ENCODE measurements at places on chromosomes 6 and 20.

GRCh38 chr6:38020593-38020992, 201.1 kb downstream of the ZFAND3 start:
- peak; percentile 41 for DNase-seq

DNA sequence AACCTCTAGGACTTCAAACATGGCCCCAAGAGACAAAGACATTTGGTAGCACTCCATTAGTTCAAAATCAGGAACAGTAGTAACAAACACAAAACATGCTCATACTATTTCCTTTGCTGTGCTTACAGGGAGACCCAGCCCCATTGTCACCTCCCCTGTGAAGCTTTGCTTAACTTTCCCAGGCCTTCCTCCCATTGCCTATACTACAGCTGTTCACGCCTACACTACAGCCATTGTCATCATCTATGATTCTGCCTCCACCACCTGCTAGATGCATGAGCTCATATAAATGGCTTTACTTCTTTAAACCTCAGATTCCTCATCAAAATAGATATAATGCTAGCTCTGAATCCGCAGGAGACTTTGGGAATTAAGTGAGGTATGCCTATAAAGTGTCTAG, 8.7 kb downstream of the PHACTR1 start:
- no peak for DNase-seq

DNA sequence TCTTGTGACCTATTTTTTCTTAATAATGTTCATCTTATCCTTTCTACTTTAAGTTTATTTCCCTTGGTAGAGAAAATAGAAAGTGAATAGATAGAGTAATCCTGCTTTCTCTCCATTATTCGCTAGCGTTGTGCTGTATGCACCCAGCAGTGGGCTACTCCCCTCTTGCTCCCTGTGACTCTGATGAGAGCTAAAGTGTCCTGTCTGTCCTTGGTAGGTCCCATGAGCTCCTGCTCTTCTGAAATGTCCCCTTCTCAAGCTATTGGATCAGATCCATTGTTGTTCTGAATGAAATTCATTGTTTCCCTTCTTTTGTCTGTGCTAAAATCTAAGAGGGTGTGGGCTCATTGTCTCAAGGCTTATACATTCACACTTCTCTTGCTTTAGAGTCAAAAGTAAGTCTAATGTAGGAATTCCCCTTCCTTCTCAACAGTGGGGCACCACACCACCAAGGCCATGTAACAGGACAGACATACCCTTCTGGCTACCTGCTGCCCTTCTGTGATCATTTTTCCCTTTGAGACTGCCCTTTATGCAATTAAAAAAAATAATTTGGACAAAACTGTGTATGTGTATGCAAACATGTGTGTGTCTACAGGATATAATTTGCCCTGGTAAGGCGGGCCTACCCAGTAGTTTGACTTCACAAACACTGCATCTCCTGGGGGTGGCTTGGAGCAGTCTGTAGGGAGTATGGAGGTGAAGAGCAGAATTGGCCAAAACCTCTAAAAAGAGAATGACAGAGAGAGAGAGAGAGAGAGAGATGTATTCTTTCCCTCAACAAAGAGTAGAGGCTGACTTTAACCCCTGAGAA, 167.0 kb upstream of the MYLIP start:
- DNase-seq, result no peak

- DNase-seq, result no peak
Observed at GRCh38 chr20:55919319-55919718, 86.0 kb downstream of the CBLN4 start.

DNA sequence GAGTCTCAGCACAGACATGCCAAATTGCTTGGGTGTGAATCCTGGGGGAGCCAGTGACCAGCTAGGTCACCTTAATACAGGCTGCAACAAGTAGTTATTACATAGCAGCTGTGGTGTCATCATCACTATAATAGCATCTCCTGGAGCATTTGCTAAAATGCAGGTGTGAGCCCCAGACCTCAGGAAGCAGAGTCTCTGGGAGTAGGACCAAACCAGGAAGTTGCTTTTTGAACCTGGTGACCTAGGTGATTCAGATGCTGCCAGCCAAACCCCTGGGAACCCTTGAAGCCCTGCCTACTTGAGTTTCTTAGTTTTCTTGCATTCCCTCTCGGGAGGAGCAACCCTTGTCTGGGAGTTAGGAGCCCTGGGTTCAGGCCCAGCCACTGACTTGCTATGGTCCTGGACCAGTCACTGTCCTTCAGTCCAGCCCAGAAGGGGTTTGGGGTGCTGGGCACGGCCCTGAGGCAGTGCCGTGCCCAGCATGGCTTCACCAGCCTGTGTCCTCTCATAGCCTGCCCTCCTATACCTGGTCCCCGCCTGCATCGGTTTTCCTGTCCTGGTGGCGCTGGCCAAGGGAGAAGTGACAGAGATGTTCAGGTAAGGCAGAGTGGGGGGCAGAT, 39.3 kb upstream of the ID1 start:
- DNase-seq, result no peak

GRCh38 chr6:2973676-2974075, 2.3 kb upstream of the SERPINB6 start:
- DNase-seq, result no peak

- no peak for DNase-seq
Observed at GRCh38 chr6:166933396-166933795, 23.0 kb downstream of the RNASET2 start.

DNA sequence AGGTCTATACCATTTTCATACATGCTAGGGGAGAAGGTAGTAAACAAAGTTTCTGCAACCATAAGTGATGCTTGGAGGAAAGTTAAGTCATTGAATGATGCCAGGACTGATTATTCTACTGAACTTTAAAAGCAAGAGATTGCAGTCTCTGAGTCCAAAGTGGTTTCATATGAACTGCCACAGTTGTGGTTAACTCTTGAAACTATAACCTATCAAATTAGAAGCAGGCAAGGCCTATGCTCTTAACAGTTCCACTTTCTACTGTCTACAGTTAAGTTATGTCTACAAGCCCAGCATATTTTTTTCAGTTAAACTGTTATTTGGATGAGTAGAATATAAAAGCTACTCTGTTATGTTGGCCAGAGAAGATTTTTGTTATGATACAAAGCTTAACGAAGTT, 326.5 kb upstream of the RUNX2 start:
- DNase-seq, result no peak

DNA sequence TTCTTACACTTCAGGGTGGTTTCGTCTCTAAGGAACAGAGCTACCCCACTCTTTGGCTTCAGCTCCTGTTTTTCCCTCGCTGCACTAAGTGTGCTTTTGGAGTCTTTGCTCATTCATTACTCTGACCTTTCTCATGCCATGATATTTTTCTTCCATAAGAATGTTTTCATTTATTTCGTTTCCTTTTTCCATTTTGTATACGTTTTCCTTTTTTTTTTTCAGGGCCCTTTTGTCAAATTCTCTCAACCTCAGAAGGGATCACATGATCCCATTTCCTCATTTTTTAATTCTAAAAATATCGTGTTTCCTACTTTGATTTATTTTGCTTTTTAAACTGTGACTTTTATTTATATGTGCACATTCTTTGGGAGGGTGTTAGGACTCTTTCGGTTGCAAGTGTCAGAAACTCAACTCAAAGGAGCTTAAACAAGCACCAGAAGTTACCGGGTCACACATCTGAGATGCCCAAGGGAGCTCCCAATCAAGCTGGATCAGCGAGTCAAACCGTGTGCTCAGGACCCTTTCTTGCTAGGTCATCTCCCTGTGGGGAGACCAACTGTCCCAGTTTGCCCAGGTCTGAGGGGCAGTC, 40.6 kb downstream of the GCNT2 start:
- DNase-seq, result no peak

DNA sequence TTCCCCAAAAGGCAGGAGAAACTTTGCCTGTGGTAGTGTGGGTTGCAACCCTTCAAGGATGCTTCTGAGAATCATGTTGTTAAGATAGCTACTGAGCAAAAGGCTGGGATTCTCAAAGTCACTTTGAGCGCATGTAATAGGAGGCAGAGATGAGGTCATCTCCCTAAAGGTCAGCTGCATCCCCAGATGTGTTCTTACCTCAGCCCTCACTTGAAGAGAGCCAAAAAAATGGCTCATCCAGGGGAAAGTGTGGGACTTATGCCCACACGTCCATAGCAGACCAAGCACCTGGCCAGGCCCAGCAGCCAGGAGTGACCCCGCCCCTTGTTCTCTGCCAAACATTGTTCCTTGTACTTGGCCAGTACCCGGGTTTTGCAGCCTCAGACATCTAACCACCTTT, 187.0 kb upstream of the BMP2 start:
- no peak for DNase-seq

DNA sequence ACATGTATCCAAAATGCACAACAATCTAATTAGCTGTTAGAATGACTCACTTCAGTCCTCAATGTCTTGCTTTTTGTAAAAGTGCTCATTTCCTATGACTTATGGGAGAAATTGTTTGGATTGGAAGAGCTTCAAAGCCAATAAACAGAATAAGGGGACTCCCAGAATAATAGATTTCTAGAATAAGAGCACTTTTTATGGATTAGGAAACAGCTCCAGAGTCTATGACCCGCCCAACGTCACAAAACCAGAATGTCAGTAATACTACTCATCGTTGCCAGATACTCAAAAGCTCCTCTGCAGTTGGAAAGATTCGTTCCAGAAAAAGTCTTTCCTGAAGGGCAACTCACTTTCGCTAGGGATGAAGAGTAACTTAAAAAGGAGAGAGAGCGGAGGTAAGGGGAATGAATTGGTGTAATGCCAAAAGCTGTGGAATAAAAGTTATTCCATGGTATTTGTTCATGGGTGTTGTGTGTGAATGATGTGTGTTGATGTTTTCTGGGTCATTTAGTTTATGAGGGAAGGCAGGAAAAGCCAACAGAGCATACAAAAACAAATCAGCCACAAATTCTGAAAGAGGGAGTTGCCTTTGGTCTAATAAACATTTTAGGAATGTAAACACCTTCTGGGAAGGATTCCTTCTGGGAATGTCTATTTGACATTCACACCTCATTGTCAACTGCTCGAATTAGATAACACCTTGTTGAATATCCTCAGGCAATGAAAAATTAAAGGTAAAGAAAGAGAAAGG, 64.6 kb downstream of the SYNE1 start:
- DNase-seq, result no peak

- DNase-seq, result no peak
Observed at GRCh38 chr20:50584687-50585086, 74.5 kb downstream of the PTPN1 start.

DNA sequence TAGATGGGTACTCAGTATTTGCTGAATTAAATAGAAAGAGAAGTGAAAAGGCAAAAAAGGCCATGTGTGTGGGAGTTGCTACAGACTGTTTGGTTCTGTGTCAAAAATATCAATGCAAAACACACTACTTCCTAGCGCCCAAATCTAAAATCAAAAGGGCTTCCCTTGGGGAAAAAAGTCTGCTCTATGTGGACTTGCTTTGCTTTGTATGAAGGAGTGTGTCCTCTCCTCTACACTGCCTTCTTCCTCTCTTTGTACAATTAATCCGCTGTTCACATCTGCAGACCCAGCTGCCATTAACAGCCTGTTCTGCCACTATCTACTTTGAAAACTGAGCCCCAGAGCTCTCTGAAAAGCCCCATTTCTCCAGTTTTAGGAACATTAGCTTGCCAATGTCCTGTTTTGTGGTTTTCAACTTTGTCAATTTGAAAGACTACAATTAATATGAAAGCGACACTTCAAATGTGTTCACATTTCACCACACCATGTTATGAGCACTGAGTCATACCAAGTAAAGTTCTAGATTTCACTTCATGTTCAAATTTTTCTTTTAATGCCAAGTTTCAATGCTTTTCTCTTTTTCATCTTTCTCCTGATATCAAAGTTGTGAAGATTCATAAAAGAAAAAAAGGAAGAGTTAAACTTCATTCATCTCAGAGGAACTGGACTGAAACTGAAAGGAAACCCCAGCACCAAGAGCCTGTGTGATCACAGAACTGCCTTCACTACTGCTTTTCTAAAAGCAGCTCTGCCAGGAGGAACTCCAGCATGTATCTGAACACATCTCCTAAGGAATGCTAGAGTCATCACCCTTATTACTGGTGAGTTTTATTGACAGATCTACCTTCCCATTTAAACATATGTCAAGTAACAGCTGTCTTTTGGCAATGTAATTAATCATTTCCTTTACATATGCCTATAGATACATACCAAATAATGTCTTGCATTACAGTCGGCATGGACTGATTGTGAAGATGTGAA, 102.6 kb downstream of the KIF13A start:
- no peak for DNase-seq

GRCh38 chr6:4364711-4365110, 229.3 kb upstream of the ECI2 start:
- no peak for DNase-seq

DNA sequence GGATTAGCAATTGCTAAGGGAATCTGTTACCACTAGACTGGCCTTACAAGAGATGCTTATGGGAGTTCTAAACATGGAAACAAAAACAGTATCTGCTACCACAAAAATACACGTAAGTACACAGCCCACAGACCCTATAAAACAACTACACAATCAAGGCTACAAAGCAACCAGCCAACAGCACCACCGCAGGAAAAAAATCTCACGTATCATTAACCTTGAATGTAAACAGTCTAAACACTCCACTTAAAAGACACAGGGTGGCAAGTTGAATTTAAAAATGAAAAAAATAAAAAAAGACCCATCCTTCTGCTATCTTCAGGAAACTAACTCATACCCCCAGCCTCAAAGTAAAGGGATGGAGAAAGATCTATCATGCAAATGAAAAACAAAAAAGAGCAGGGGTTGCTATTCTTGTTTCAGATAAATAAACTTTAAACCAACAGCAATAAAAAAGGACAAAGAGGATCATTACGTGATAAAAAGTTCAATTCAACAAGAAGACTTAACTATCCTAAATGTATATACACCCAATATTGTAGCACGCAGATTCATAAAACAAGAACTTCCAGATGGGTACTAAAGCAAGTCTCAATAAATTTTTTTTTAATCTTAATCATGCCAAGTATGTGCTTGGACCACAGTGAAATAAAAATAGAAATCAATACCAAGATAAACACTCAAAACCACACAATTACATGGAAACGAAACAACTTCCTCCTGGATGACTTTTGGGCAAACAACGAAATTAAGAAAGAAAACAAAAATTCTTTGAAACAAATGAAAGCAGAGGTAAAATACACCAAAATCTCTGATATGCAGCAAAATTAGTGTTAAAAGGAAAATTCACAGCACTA, 52.3 kb downstream of the RNGTT start:
- no peak for DNase-seq

DNA sequence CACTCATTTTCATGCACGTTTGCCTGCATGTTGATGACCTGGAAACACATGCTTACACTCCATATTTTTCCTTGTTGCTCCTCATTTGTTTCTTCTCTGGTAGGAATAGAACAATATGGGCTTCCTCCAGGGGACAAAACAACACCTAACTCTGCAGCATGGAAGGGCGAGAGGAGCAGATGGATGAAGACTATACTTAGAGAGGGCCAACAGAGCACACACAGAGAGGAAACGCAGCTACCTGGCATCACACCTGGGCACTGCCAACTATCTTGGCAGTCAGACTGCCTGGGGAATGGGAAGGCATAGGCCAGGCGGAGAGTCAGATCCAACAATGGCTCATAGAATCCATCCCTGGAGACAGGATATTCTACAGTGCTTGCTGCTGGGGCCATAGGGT, 290.9 kb downstream of the CD83 start:
- DNase-seq, result no peak

- DNase-seq, result no peak
Observed at GRCh38 chr6:5208471-5208971, 52.2 kb downstream of the LYRM4 start.
